ENCODE measurements at places on chromosomes 13 and 19.

GRCh38 chr19:57241176-57241575, 744 bp downstream of the ZNF805 start:
- no peak for DNase-seq

- DNase-seq, result no peak
Observed at GRCh38 chr13:35850569-35850968, 280.6 kb downstream of the DCLK1 start.

DNA sequence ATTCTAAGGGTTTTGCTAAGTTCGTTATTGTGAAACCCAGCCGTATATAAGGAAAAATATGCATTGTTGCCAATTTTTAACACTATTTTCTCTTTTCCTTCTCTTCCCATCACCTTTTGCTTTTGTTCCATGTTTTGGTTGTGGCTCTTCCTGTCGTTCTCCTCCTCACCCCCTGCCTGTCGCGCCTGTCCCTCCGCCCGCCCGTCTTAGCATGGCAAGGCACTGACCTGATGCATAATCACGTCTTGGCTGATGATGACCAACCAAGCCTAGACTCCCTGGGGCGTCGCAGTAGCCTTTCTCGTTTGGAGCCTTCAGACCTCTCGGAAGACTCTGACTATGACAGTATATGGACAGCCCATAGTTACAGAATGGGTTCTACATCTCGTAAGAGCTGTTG, 28.5 kb upstream of the TEX29 start:
- DNase-seq, result no peak

- no peak for DNase-seq
Observed at GRCh38 chr13:114140906-114141250, 8.5 kb upstream of the RASA3 start.

GRCh38 chr13:42388326-42388725, 116.4 kb downstream of the AKAP11 start:
- no peak for DNase-seq

DNA sequence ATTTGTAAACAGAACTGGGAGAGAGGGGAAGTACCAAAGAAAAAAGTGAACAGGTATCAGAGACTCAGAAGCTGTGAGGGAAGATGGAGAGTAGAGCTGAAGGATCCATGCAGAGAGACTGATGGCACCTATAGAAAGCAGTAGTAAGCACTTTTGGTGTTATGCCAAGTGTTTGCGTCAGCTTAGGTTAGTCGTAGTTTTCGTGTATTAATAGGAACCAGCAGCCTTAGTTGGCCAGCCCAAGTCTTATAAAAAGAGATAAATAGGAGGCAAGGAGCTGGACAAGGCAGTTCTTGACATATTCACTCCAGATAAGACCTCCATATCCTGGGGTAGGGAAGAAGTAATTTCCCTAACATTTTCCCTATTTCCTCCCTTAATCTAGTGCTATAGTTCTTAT, 214.2 kb downstream of the OXGR1 start:
- no peak for DNase-seq
